ENCODE measurements at places on chromosomes 2 and 18. TPM values are rescaled to one million over a fixed set of nuclear protein-coding genes. Genes with fewer than 3 reads are reported as not detected.

RUFY4 gene
- 13.7 TPM for total RNA-seq

IL1R1 gene
- 82.3 TPM for total RNA-seq

L3MBTL4 gene
- total RNA-seq, result 14.9 TPM

RAB12 gene
- total RNA-seq, result 78.5 TPM

DPY30 gene
- total RNA-seq, result 39.2 TPM

MYCN gene
- 2.2 TPM for total RNA-seq

LHCGR gene
- total RNA-seq, result 2.6 TPM

SERPINB4 gene
- 4.1 TPM for total RNA-seq

WBP1 gene
- 29.4 TPM for total RNA-seq

PAIP2B gene
- total RNA-seq, result 6.3 TPM

TTN gene
- total RNA-seq, result 14.0 TPM

SCYGR3 gene
- not detected for total RNA-seq

SOX11 gene
- total RNA-seq, result 10.1 TPM

CYP27C1 gene
- 0.72 TPM for total RNA-seq

GALR1 gene
- 3.6 TPM for total RNA-seq

IL36RN gene
- total RNA-seq, result 6.0 TPM

CRYBA2 gene
- total RNA-seq, result not detected

SALL3 gene
- total RNA-seq, result 0.96 TPM

SERPINB5 gene
- 49.4 TPM for total RNA-seq

IL1RL1 gene
- 4.6 TPM for total RNA-seq

EML6 gene
- total RNA-seq, result 3.4 TPM

AFF3 gene
- 22.1 TPM for total RNA-seq

TUBB6 gene
- total RNA-seq, result 452 TPM

ARHGAP15 gene
- total RNA-seq, result 54.2 TPM

AKAIN1 gene
- not detected for total RNA-seq

CYP26B1 gene
- 0.48 TPM for total RNA-seq

COPS9 gene
- total RNA-seq, result 18.5 TPM

SPC25 gene
- not detected for total RNA-seq

MYOM1 gene
- 42.6 TPM for total RNA-seq

KLHL41 gene
- total RNA-seq, result 0.72 TPM

NOSTRIN gene
- total RNA-seq, result 22.9 TPM

RNF125 gene
- total RNA-seq, result 21.4 TPM

TMEM200C gene
- total RNA-seq, result 5.1 TPM

VWA3B gene
- total RNA-seq, result 6.7 TPM

DCAF17 gene
- total RNA-seq, result 37.1 TPM

FTCDNL1 gene
- 0.96 TPM for total RNA-seq

PROKR1 gene
- 0.72 TPM for total RNA-seq

CACNB4 gene
- 40.2 TPM for total RNA-seq

PRKAG3 gene
- total RNA-seq, result not detected

TLX2 gene
- total RNA-seq, result not detected

GPAT2 gene
- total RNA-seq, result 2.6 TPM

NYAP2 gene
- total RNA-seq, result 0.96 TPM

IL1F10 gene
- total RNA-seq, result 0.72 TPM

All from umbilical cord (tissue), 2 donors.